Pulmonary artery endothelial cell (primary cell): ENCODE measurements at places on chromosomes 6 and 20. TPM values are rescaled to one million over a fixed set of nuclear protein-coding genes. Genes with fewer than 3 reads are reported as not detected.
A peak's percentile ranks its signal among the peaks of the same experiment; 100 is the strongest.

DNA sequence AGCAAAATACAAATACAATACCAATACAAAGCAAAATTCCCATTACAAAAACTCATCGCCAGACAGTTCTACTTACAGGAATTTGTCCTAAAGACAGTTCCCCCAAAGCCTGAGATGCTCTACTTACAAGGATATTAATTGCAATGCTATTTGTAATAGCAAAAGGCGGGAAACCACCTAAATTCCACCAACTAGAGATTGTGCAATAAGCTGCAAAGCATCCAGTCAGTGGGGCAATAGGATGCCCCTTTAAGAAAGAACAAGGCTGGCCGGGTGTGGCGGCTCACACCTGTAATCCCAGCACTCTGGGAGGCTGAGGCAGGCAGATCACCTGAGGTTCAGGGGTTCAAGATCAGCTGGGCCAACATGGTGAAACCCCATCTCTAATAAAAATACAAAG lies 39.1 kb downstream of the FAM209B start:
- no peak for DNase-seq

DNA sequence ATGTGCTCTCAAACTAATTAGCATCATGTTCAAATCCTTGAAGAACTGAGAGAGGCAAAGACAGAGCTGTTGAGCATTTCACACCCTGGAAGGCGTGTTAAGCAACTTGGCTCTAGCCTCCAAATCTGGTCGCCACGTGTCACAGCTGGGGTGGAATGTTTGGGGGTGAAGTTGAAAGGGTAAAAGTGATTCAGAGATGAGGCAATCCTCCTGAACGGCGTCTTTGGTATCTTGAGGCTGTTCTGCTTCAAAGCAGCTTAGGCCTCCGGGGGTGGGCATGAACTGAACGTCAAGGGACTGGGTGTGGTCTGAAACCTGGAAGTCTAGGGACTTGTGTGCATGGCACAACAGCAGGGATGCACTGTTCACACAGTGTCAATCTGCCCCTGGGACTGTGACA lies 62.3 kb downstream of the TRAM2 start:
- DNase-seq: no peak

- peak; percentile 10 for DNase-seq
Observed at GRCh38 chr6:105484238-105485161, 81.6 kb upstream of the PREP start.

MUC22 gene
- total RNA-seq: not detected in 2 replicates

RBM12 gene
- total RNA-seq: 64.1 and 70.8 TPM in 2 replicates
